ELF-1 (cell line): ENCODE measurements at places on chromosomes 13 and 19.

DNA sequence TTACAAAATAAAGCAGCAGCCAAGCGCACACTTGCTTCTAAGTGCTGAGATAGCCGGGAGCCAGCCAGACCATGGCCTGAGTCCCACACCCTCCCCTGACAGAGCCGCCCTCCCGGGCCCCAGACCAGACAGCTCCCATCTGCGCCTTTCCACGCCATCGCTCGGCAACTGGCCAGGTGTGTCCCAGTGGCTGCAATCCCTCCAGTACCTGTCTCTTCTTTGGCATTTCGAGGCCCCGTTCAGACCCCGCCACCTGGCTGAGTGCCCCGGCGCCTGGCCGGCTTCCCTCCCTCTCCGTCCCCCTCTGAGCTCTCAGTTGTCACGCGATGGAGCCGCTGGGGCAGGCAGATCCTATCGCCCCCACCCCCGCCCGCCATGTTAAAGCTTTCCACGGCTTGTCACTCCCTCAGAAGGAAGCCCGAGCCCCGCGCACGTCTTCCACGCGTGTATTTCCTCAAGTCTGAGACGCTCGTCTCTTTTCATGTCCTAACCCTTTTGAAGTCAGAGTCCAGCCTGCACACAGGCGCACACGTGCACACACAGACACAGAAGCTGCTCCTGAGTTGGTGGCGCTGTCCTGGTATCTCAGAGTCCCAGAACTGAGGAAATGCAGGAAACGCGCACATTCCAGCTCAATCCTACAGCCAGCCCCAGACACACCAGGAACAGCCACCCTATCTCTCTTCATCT, 7.9 kb downstream of the MLLT1 start:
- DNase-seq: peak; percentile 79

- DNase-seq: no peak
These were observed 9.9 kb upstream of the SULT2A1 start for GRCh38 chr19:47896019-47896418.

DNA sequence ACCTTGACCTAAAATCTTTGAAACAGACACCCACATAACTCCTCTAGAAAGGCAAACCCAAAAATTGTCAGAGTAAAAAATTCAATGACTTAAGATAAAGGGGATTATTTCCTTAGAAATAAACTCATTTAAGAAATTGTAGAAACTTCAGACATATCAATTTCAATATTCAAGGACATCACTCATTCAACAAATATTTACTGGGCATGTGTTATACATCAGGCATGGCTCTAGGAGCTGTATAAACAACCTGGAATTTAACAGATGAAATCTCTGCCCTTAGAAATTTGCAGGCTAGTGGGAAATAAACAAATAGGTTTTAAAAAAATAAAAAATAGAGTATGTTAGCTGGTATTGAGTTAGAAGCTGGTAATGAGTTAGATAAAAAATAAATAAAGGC, 84.0 kb upstream of the LSM14A start:
- DNase-seq: no peak

DNA sequence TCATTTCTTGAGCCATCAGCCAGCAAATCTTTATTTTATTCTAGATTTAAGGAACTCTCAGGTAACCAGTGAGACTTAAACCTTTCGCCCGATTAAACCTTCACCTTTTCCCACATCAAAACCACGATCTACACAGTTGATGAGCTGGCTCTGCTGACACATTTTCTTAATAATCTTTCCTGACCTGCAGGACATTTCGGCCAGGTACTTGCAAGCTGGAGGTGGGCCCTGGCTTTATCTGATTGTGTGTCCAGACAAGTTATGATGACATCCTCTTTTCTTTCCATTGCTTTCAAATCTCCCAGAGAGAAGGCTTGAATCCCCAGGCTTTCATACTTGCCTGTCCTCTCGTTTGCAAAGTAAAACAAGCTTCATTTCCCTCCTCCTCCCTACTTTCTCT, 144.2 kb downstream of the EFNB2 start:
- no peak for DNase-seq

DNA sequence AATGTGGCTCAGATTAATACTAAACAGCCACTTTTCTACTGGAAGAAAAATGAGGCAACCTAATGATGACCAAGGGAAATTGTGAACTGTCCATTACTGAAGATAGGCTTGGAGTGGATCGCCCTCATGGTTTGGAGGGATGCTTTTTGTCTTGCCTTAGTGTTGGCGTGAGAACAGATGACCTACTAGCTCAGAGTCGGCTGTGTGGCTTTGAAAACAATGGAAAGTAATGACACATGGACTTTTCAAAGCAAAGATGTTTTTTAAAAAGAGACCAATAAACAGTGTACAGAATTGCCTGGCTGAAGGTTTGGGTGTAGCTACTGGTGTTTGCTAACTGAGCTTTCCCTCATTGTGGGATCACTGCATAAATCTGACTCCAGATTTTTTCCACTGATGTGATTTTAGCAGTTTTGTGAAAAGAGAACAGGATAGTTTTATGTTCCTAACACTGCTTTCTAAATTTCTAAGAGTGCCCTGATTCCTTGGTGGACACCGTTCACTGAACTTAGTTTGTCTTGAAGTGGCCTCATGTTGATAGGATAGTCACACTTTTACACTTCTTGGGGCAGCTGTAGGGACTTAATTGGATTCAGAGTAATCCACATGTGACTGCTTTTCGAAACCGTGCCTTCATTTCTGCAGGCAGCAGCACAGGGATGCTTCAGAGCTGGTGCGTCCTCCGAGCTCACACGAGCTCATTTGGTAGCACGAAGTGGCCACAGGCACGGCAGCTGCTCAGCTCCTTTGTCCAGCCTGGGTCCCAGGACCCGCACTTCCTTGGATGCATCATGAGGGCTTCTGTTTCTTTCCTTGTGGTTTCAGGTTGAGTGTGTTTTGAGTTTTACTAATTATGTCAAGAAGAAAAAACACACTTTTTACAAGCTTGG, 4.3 kb downstream of the CEBPG start:
- DNase-seq: no peak

DNA sequence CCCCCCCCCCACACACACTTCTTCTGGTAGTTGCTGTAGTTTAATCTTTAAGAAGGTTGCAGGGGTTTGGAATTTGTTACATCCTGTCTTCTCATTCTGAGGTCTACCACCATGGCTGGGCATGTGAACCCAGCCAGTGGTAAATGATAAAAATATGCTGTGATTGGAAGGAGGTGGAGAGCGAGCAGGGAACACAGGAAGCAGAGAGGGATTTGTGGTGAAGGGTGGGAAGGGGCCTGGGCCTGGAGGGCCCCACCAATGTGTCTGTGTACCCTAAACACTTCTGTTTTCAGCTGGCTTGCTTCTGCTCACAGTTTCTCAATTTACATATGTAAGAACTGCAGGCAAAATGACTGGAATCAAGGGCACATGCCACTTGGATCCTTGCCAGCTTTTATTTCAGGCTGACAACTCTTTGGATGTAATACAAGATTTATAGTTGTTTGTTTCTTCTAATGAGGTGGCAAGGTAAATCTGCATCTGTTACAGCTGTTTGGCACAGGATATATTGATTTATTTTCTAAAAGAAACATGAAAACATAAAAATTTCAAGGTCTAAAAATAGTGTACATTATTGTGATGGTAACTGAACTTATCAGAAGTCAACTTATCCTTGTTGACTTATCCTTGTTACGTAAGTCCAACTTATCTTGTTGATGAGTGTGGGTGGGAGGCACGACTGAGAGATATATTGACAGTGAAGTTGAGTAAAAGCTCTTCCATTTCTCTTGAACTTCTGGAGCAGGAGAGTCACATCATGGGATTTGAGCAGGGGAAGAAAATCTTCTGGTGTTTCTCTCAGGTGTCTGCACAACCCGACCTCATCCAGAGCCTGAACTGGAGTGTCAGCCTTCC, 313.2 kb downstream of the SHISA2 start:
- no peak for DNase-seq

DNA sequence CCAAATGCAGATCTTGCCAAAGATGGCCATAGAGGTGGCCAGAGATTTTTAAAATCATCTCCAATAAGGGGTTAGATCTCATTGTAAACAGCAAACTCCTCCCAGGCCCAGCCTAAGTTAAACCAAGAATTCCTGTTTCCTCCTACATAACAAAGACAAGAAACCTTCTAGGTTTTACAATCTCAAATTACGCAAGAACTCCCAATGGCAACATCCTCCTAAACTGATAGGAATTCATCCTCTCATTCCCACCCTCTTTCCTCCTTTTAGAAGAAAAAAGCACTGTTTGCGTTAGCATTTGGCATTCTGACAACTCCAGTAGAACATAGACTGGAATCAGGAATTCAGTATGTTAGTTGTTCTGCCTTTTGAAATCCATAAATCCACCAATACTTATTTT, 14.6 kb downstream of the PROSER1 start:
- DNase-seq: peak; percentile 53

DNA sequence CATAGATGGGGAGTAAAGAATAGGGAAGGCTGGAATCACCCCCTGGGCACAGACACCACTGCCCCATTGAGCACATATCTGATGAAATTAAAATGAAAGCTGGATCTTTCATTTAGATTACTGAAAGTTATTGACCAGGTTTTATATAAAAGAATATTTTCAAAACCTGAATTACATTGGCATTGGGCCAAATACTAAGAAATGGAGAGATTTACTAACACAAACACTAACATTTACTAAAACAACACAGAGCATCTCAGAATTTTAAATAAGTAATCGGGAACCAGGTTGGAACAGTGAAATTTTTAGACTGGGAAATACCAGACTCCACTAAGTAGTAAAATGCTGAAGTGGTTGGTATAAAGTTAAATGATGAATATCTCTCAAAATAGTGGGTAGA, 88.9 kb downstream of the HS6ST3 start:
- no peak for DNase-seq

DNA sequence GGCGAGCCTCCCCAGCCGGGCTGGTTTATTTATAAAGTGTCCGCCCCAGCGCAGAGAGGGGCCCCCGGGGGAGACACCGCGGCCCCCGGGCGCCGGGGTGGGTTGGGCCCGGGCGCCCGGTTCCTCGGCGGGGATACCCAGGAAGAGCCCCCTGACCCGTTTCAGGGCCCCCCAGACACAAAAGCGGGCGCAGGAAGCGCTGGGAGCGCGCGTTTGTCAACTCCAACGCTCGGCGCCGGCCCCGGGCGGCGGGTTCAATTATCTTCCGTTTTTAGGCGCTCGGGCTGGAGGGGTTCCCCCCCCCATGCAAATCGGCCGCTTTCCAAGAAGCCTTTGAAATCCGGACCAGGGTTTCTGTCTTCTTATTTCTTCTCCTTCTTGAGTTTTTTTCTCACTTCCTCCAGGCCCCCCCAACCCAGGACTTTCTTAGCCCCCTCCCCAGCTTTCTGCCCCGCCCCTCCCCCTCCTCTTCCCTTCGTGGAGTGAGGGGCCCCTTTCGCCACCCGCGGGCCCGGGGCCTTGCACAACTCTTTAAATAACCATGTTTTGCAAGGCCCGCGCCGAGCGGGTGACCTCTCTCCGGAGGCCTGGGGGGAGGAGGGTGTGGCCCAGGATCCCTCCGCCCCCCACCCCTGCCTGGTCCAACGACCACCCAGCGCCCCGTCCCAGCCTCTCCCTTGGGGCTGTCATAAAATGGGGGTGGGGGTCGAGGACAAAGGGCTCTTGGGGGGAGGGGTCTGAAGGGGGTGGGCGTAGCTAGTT, 935 bp downstream of the ARID3A start:
- peak; percentile 37 for DNase-seq

- no peak for DNase-seq
These were observed 12.4 kb upstream of the TPP2 start for GRCh38 chr13:102584434-102584833.

GRCh38 chr19:8342316-8342683, 762 bp downstream of the KANK3 start:
- DNase-seq: no peak

GRCh38 chr13:59229861-59230260, 933.9 kb downstream of the DIAPH3 start:
- no peak for DNase-seq

DNA sequence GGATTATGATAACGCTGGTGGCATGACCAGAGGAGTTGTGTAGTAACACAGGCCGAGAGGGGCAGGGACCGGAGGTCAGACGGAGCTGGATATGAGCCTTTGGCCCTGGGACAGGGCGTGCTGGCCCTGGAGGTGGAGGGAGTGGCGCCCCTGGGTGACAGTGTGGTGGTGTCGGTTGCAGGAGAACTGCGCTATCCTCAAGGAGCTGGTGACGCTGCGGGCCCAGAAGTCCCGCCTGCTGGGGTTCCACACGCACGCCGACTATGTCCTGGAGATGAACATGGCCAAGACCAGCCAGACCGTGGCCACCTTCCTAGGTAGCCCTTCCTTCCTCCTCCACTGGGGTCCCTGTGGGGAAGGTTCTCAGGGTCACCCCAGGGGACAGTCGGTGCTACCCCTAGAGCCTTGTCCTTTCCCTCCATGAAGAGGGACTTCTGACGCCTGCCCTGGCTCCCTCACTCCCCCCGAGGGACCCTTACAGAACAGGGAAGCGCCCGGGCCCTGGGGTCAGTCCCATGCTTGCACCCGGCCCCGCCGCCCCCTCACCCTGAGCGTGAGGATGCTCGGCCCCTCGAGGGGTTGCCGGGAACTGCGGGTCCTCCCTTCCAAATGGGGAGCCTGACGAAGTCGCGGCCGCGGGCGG, 12.8 kb upstream of the ZNF554 start:
- no peak for DNase-seq

DNA sequence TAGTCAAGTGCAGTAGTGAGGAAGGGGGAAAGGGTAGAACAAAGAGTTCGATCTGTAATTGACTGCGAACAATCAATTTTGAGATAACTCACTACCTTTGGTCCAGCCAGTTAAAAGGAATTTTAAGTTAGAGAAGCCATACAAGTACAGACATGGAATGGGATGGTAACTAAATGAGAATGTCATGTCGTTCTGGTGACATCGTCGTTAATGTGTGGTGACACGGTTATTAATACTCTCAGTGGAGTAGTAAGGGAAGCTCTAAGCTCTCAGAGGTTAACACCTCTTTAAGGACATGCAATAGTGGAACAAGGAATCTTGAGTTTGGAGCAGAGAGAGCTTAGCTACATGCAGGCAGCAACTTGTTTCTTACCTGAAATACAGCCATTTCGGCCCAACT, 154.9 kb upstream of the KLF12 start:
- DNase-seq: no peak

- DNase-seq: peak; percentile 37
These were observed 24.9 kb upstream of the TPM4 start for GRCh38 chr19:16051254-16052025.

DNA sequence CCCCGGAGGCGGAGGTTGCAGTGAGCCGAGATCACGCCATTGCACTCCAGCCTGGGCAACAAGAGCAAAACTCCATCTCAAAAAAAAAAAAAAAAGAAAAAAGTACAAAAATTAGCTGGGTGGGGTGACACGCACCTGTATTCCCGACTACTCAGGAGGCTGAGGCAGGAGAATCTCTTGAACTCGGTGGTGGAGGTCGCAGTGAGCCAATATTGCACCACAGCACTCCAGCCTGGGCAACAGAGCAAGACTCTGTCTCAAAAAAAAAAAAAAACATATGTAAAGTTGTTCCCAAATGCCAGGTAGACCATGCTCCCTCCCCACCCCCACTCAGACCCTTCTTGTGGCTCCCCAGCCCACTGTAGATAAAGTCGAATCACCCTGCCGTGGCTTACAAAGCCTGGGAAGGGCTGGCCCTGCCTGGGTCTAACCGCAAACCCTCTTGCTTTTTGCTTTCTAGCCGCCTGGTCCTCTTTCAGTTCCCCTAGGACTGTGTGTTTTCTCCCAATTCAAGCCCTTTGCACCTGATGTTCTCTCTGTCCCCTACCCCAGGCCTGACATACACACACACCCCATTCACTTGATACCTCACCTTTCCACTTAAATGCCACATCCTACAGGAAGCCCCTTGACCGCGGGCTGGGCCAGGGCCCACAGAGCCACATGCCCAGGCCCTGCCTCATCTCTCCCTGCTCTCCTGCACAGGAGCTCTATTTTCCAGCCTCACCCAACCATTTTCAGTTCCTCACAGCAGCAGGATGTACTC, 34.4 kb downstream of the MAP4K1 start:
- no peak for DNase-seq

- peak; percentile 44 for DNase-seq
These were observed 2.0 kb downstream of the GPR108 start for GRCh38 chr19:6735181-6735911.
